ENCODE measurements at places on chromosomes 1 and 21. TPM values are rescaled to one million over a fixed set of nuclear protein-coding genes. Genes with fewer than 3 reads are reported as not detected.
A peak's percentile ranks its signal among the peaks of the same experiment; 100 is the strongest.

DNA sequence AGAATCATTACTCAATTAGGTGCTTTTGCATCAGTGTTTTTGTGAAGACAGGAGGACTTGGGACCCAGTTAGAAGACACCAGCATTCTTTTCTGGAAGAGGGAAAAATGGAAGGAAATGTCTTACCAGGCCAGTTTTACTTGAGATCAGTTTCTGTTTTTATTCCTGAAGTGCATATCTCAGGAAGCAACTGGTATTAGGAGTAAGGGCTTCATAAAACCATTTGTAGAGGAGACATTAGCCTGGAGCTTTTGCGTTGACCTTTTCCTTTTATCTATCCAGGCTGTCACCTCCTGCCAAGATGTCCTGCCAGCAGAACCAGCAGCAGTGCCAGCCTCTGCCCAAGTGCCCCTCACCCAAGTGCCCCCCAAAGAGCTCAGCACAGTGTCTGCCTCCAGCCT is at the start of gene LCE3B:
TSS of gene LCE3B (plus strand) at position 301 of the 400 bp plus-strand sequence. CDS start at position 301, 0 bp downstream.
- no peak within 1 kb of the TSS for H3K27ac ChIP-seq
- DNase-seq: no peak
- H3K4me3 ChIP-seq: no peak within 1 kb of the TSS
- H3K4me1 ChIP-seq: no peaks in the 10 kb centered on the region

DNA sequence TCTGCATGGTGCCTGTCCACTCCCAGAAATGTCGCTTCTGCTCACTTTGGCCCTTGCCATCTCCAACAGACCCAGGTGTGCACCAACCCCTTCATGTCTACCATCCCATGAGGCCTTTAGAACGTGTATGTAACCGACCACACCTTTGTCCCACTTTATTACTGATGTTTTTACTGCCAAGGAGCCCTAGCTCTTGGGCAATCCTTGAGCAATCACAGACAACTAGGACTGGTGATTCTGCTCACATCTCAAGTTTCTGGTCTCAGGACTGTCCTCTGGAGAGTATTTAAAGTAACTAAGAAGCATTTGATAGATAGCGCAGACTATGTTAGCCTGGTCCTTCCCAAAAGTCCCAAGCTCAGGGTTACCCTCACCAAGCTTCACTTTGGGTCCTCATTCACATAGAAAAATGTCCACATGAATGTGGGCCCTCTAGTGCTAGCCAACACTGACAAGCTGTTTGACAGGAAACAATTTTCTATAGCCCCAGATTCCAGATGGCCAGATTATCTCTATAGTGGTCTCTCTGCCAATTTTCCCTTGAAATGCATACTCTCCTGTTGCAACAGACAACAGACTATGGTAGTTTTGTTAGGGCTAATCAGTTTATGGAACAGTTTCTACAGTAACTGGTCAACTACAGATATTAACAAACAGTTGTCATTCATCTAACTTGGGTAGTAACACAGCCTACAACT is 6.9 kb upstream of the TMEM81 start:
- DNase-seq: no peak
- H3K27ac ChIP-seq: no peak overlapping the region
- peaks cover 9% of the 10 kb centered on the region for H3K36me3 ChIP-seq
- no peaks in the 10 kb centered on the region for H3K27me3 ChIP-seq
- no peak overlapping the region for H3K4me3 ChIP-seq

GRCh38 chr1:1605034-1605591 is 5.2 kb upstream of the FNDC10 start:
- no peaks in the 10 kb centered on the region for H3K27me3 ChIP-seq
- H3K4me1 ChIP-seq: peaks cover 17% of the 10 kb centered on the region
- H3K4me3 ChIP-seq: no peak overlapping the region
- H3K27ac ChIP-seq: no peak overlapping the region
- H3K36me3 ChIP-seq: no peaks in the 10 kb centered on the region
- DNase-seq: no peak

DNA sequence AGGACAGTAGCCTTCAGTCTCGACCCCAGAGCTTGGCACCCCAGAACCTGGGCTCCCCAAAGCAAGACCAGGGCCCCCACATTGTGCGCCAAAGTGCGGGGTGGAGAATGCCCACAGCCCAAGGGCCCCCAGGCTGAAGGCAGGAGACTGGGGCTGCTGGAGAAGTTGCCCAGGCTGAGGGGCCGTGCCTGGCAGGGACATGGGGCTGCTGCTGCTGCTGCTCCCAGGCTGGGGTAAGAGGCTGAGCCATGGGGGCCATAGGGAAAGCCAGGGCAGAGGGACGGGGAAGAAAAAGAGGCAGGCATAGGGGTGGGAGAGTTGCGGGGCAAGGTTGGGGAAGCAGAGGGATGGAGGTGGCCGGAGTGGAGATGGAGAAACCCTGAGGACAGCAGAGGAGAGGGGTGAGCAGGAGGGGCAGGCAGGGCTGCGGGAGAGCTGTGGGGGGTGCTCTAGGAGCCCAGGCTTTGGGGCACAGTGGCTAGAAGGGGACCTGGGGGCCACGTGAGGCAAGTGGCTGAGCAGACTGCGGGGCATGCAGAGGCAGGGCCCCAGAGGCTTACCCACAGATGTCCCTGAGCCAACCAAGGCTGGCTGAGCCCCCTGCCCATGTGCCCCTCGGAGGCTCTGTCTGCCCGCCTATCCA is 18.9 kb downstream of the SLC27A3 start:
- no peak for DNase-seq
- peaks cover 7% of the 10 kb centered on the region for H3K27me3 ChIP-seq
- H3K4me1 ChIP-seq: peaks cover 49% of the 10 kb centered on the region
- peak overlapping the region; percentile 22 for H3K27ac ChIP-seq
- no peak overlapping the region for H3K4me3 ChIP-seq

- H3K4me1 ChIP-seq: peaks cover 3% of the 10 kb centered on the region
- H3K4me3 ChIP-seq: no peak overlapping the region
- peaks cover 2% of the 10 kb centered on the region for H3K36me3 ChIP-seq
- no peak for DNase-seq
These were observed 18.4 kb downstream of the ADAMTS1 start for GRCh38 chr21:26826801-26827200.

DNA sequence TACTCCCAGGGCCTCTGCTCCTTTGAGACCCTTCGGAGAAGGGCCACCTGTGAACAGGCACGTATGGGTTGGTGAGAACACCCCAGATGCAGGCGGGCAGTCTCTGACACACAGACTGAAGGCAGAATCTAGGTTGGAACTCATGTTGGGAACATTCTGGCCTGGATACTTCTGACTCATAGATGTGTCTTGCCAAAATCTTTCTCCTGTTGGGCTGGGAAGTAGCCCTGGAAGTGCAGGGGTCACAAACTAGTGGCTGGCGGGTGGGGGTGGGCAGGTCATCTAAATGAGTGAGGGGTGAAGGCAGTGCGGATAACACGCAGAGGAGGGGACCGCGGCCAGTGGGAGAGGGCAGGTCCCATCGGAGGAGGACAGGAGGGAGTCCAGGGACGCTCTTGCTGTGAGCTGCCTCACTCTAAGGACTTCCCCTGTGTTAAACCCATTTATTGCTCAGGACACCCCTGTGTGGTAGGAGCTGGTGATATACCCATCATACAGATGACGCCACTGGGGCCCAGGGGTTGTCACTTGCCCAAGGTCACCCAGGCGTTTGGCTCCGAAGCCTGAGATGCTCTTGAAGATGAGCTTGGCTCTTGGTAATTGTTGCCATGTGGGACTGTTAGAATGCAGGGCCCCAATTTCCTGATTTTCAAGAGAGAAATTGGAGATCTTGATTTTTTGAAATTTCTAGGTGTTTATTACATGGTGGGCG is 181.0 kb downstream of the PTPRU start:
- no peaks in the 10 kb centered on the region for H3K4me1 ChIP-seq
- H3K4me3 ChIP-seq: no peak overlapping the region
- H3K36me3 ChIP-seq: no peaks in the 10 kb centered on the region
- peaks cover 20% of the 10 kb centered on the region for H3K27me3 ChIP-seq

Gene RAD54L
- 34.9 TPM for total RNA-seq

Gene SMYD2
- total RNA-seq: 28.6 TPM

Gene EPHB2
- 0.22 TPM for total RNA-seq

All from activated T-cell treated with anti-CD3 and anti-CD28 coated beads, Interleukin-2, amount 50 U/mL, for 72 hours (primary cell).